ENCODE measurements at places on chromosomes 2 and 18. TPM values are rescaled to one million over a fixed set of nuclear protein-coding genes. Genes with fewer than 3 reads are reported as not detected.

AGXT gene
- not detected for total RNA-seq

- H3K4me3 ChIP-seq, result no peak overlapping the region
- H3K4me1 ChIP-seq, result peaks cover 20% of the 10 kb centered on the region
- no peaks in the 10 kb centered on the region for H3K27me3 ChIP-seq
- H3K36me3 ChIP-seq, result no peaks in the 10 kb centered on the region
- no peak for DNase-seq
- H3K27ac ChIP-seq, result no peak overlapping the region
Observed at GRCh38 chr2:234879671-234880455, 72.0 kb upstream of the SH3BP4 start.

ABCB11 gene
- total RNA-seq, result not detected

DNA sequence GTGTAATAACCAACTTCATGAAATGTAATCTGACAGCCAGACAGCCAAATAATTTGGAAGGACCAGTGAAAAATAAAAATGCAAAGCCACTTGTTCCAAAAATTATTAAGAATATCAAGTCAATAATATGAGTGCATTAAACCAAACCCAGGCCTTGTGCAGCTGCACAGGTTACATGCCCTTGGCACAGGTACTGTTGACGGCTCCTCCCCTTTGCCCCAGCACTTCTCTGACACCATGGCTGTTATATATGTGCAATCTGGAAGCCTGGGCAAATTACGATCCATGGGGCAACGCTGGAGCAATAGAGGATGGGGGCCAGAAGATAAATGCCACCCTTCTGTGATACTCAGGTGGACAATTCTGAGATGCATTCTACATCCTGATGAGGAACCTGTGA, 68.9 kb downstream of the METTL4 start:
- no peaks in the 10 kb centered on the region for H3K36me3 ChIP-seq
- no peak overlapping the region for H3K27ac ChIP-seq
- H3K4me1 ChIP-seq, result no peaks in the 10 kb centered on the region

SLC4A3 gene
- 30.4 TPM for total RNA-seq

- no peaks in the 10 kb centered on the region for H3K36me3 ChIP-seq
- H3K4me1 ChIP-seq, result peaks cover 59% of the 10 kb centered on the region
- H3K4me3 ChIP-seq, result no peak overlapping the region
- no peak for DNase-seq
- H3K27me3 ChIP-seq, result no peaks in the 10 kb centered on the region
Observed at GRCh38 chr2:204110338-204110741, 173.8 kb downstream of the ICOS start.

DNA sequence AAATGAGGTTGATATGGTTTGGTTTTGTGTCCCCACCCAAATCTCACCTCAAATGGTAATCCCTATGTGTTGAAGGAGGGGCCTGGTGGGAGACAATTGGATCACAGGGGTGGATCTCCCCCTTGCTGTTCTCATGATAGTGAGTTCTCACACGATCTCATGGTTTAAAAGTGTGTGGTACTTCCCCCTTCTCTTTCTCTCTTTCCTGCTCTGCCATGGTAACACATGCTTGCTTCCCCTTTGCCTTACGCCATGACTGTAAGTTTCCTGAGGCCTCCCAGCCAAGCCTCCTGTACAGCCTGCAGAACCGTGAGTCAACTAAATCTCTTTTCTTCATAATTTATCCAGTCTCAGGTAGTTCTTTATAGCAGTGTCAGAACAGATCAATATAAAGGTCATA, 24.7 kb upstream of the FAM124B start:
- H3K4me3 ChIP-seq, result no peak overlapping the region
- no peaks in the 10 kb centered on the region for H3K36me3 ChIP-seq
- no peaks in the 10 kb centered on the region for H3K4me1 ChIP-seq

DNA sequence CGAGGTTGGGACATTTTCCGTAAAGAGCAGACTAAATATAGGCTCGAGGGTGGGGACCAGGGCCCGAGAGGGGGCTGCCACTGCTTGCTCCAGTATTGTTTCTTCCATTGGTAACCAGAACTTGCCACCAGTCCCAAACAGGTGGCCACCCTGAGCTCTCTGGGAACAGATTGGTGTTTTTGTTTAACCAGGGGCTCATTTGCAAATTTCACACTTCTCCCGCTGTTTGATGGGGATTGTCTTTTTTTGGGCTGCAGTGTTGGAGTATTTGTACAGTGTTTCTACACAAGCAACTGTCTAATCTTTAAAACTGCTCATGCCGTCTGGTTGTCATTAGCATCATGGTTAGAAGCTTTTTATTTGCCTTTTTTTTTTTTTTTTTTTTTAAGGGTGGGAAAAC, 8.5 kb downstream of the AGAP1 start:
- no peak for DNase-seq
- no peak overlapping the region for H3K4me3 ChIP-seq
- H3K27me3 ChIP-seq, result no peaks in the 10 kb centered on the region
- no peaks in the 10 kb centered on the region for H3K36me3 ChIP-seq
- no peak overlapping the region for H3K27ac ChIP-seq

DNA sequence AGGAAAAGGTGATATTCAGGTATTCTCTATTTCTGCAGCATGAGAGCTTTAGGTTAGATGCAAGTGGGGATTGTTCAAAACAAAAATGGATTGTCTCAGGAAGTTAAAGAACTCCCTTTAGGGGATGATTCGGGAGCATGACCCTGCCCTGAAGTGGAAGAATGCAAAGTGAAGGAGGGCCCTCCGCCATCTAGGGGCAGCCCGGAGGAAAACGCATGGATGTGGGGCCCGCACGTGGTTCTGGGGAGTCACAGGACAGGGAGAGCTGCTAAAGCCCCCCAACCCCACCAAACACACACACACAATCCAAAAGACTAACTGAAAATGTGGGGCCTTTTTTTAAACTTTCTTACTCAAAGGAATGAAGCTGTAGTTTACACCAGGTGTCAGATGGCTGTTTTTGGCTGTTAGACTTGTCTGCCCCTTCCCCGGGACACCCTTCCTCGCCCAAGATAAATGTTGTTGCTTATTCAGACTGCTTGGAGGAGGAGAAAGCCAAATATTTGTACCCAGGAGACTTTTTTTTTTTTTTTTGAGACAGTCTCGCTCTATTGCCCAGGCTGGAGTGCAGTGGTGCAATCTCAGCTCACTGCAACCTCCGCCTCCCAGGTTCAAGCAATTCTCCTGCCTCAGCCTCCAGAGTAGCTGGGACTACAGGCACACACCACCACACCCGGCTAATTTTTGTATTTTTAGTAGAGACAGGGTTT, 78.8 kb downstream of the HNRNPLL start:
- H3K4me1 ChIP-seq, result peaks cover 46% of the 10 kb centered on the region
- DNase-seq, result no peak
- H3K27me3 ChIP-seq, result no peaks in the 10 kb centered on the region
- H3K36me3 ChIP-seq, result no peaks in the 10 kb centered on the region

DNA sequence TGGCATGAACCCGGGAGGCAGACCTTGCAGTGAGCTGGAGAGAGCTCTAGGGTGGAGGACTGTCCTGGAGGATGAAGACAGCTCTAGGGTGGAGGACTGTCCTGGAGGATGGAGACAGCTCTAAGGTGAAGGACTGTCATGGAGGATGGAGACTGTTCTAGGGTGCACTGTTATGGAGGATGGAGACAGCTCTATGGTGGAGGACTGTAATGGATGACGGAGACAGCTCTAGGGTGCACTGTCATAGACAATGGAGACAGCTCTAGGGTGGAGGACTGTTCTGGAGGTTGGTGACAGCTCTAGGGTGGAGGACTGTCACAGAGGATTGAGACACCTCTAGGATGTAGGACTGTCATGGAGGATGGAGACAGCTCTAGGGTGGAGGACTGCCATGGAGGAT, 21.1 kb upstream of the KCNG2 start:
- no peak overlapping the region for H3K4me3 ChIP-seq
- H3K27ac ChIP-seq, result no peak overlapping the region
- H3K4me1 ChIP-seq, result no peaks in the 10 kb centered on the region

GRCh38 chr2:109463236-109463635, 150.5 kb downstream of the SEPTIN10 start:
- H3K36me3 ChIP-seq, result no peaks in the 10 kb centered on the region
- DNase-seq, result no peak
- H3K4me3 ChIP-seq, result no peak overlapping the region
- H3K27me3 ChIP-seq, result no peaks in the 10 kb centered on the region
- H3K4me1 ChIP-seq, result peaks cover 7% of the 10 kb centered on the region
- no peak overlapping the region for H3K27ac ChIP-seq

DNA sequence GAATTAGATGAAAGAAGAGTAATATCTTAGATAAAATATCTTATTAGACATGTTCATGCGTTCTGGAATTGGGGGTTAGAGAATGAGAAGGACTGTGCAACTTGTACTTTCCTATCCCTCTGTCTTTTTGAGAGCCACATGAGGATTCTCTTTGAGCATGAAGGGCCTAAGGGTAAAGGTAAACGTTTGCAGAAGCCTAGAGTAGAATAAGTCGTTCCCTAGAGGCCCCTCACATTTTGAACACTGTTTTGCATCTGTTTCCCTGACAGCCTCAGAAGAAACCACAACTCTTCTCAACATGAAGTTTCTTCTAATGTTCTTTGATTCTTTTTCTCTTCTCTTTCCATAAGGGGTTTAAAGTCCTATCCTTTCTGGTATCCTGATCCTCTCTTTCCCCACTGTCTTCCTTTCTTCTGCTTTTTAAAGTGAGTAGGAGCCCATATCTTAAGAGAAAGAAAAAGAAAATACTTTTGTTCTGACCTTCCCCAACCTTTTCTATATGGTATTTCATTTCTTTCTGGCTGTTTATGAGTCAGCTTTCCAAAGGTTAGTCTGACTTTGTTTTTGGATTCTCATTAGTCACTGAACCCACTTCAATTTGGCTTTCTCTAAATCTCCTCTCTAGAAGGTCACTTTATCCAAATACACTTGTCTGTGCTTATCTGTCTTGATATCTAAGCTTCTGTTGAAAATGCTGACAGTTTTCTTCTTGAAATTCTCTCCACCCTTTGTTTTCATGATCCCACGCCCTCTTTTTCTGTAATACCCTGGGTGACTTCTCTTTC, 34.8 kb downstream of the PPP1R1C start:
- no peak overlapping the region for H3K4me3 ChIP-seq
- no peaks in the 10 kb centered on the region for H3K27me3 ChIP-seq
- no peaks in the 10 kb centered on the region for H3K36me3 ChIP-seq
- no peak for DNase-seq
- no peak overlapping the region for H3K27ac ChIP-seq
- H3K4me1 ChIP-seq, result peaks cover 28% of the 10 kb centered on the region

GRCh38 chr2:187541086-187542085, 12.8 kb downstream of the TFPI start:
- no peaks in the 10 kb centered on the region for H3K27me3 ChIP-seq
- DNase-seq, result no peak
- H3K27ac ChIP-seq, result peak overlapping the region; percentile 73

GRCh38 chr2:74760875-74761630, 72.9 kb upstream of the HK2 start:
- no peaks in the 10 kb centered on the region for H3K27me3 ChIP-seq
- no peak overlapping the region for H3K27ac ChIP-seq
- no peak for DNase-seq
- H3K4me1 ChIP-seq, result no peaks in the 10 kb centered on the region
- H3K4me3 ChIP-seq, result no peak overlapping the region

DNA sequence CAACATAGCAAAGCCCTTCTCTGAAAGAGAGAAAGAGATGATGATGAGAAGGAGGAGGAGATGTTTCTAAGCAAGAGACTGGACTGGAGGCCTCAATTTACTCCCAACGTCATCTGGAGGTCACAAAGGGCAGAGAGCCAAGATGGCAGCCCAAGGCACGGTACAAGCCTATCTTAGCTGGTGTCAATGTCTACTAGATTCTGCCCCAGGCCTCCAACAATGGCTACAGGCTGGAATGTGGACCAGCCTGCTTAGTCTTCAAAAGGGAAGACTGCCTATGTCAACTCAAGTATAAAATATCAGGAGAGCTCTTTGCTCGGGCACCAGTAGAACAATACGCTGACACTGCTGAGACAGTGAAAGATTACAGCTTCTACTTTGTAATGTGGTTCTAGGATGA, 6.7 kb upstream of the SLC4A5 start:
- H3K27me3 ChIP-seq, result no peaks in the 10 kb centered on the region
- no peak overlapping the region for H3K4me3 ChIP-seq
- no peak overlapping the region for H3K27ac ChIP-seq
- no peak for DNase-seq
- H3K4me1 ChIP-seq, result no peaks in the 10 kb centered on the region
- no peaks in the 10 kb centered on the region for H3K36me3 ChIP-seq

- H3K27me3 ChIP-seq, result no peaks in the 10 kb centered on the region
- no peak for DNase-seq
- H3K27ac ChIP-seq, result no peak overlapping the region
- H3K4me3 ChIP-seq, result no peak overlapping the region
- H3K36me3 ChIP-seq, result no peaks in the 10 kb centered on the region
Observed at GRCh38 chr2:60025496-60025895, 528.0 kb downstream of the BCL11A start.

- H3K27me3 ChIP-seq, result no peaks in the 10 kb centered on the region
- no peaks in the 10 kb centered on the region for H3K36me3 ChIP-seq
- peaks cover 22% of the 10 kb centered on the region for H3K4me1 ChIP-seq
- no peak overlapping the region for H3K4me3 ChIP-seq
- no peak overlapping the region for H3K27ac ChIP-seq
Observed at GRCh38 chr18:62771494-62772270, 56.3 kb downstream of the PHLPP1 start.
